ENCODE measurements at places on chromosomes 11 and 22.
A peak's percentile ranks its signal among the peaks of the same experiment; 100 is the strongest.

DNA sequence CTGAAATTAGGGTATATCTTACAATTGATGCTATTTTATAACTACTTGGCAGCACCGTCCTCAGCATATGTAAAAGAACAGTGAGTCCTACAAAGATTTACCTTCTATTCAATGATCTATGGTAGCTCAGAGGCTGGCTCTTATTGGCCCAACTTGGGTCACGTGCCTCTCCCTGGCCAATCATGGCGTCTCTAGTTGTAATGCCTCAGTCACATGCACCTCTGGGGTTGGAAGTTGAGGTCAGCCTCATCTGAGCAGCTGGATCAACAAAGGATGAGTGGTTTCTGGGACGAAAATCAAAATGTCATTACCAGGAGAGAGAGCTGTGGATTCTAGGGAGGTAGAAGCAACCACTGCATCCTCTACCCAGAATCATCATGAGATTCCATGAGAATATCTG lies 22.9 kb upstream of the ASPHD2 start:
- DNase-seq = peak; percentile 47

GRCh38 chr22:20758688-20759087 lies 15.2 kb upstream of the SERPIND1 start:
- DNase-seq = no peak

DNA sequence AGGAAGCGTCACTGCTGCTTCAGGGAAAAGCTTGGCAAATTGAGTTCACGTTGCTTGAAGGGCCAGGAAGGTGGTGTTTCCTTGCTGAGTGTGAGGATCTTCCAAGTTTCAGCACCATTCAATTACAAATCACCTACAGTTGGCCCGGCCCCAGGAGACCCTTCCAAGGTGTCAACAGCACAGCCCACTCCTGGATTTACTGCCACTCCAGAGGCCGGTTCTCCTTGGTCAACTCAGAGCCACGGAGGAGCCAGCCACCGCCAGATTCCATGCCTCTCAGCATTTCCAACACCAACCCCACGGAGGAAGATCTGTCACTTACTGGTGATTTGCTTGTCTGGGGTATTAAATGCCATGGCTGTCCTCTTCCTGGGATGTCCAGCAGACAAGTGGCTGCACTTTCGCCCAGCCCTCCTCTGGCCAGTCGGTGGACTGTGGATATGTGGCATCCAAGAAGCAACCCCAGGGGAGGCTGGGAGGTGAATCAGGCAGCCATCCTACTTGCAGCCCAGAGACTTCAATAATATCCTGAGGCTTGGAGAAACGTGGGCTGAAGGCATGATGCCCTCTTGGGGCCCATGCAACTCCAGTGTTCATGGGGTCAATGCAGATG lies 74.1 kb upstream of the SHANK2 start:
- DNase-seq = no peak

- no peak for DNase-seq
Measured at GRCh38 chr11:133360860-133361688, 171.2 kb downstream of the OPCML start.

DNA sequence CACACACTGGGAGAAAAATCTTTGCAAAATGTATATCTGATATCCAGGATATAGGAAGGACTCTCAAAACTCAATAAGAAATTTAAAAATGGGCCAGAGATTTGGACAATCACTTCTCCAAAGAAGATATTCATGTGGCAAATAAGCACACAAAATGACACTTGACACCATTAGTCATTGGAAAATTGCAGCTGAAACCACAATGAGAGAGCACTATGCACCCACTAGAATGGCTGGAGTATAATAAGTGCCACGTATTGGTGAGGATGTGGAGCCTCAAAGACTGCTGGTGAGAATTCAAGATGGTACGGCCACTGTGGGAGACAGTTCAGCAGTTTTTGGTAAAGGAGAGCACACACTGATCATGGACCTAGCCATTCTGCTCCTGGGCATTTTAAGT lies 12.8 kb upstream of the OSBPL5 start:
- DNase-seq = no peak

- no peak for DNase-seq
Measured at GRCh38 chr22:27057717-27058116, 400.3 kb downstream of the MIAT start.

GRCh38 chr11:111554532-111554931 lies 14.0 kb downstream of the LAYN start:
- DNase-seq = no peak

Data from NCI-H510A (cell line).